ENCODE measurements at places on chromosomes 11 and 22.
A peak's percentile ranks its signal among the peaks of the same experiment; 100 is the strongest.

- DNase-seq, result no peak
These were observed 45.8 kb upstream of the TH start for GRCh38 chr11:2217211-2218030.

DNA sequence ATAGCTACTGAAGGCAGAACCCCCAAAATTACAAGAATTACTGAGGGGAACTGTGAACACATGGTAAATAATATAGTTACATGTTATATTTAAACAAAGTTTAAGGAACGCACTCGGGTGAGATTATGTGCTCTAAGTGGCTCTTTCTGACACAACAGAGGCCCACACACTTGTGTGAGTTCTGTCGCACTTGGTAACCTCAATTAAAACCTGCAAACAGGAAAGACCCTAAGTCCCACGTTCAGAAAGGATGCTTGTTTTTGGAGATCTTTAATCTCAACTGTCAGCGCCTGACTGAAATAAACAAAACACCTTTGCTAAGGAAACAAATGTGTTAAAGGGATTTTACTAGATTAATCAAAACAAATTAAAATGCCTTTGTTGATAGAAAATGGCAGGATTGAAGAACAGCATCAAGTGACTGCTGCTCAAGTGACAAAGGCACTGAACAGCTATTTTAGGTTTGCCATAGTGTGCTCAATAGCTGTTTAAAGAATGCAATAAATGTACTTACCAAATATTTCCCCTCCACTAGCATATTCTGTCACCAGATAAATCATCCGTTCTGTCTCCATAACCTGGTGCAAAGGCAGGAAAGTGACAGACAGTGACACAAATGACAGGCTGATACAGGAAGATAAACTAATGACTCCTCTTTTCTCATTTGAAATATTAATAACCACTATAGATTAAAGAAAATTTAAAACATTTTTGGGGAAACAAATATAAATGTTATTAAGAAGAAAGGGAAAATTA lies 116.3 kb upstream of the APOA1 start:
- DNase-seq, result no peak

GRCh38 chr11:124150684-124151083 lies 32.5 kb upstream of the OR10D3 start:
- no peak for DNase-seq

- no peak for DNase-seq
These were observed 16.4 kb upstream of the SNX32 start for GRCh38 chr11:65817312-65817834.

- no peak for DNase-seq
These were observed 77.2 kb downstream of the PRR5L start for GRCh38 chr11:36373016-36374010.

DNA sequence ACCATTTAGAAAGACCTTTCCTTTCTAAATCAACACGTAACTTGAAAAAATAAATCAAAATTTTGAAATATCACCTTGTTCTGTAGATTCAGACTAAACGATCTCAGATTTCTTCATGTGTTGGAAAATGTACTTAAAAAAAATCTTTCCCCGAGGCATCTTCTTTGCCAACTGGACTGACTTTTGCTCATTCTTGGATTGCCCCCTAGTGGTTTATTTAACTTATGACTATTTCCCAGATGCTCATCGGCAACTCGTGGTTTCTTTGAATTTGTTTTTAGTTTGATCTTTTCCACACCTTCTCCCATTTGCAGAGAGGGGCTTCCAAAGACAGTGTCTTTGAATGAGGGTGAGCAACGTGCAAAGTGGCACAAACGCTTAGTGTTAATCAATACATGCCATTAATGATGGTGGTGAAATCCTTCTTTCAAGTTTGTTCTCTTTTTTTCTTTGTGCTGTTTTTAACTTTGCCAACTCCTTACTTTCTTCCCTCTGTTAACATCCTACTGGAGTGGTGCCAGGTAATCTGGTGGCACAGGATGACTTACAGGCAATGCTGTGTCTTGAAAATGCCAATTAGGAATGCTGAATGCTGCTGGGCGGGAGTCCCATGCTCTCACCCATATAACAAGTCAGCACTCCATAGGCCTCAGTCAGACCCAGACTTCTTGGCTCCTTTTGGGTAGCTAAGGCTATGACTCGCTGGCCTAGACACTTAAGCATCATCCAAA lies 18.3 kb downstream of the PRSS23 start:
- DNase-seq, result no peak

- DNase-seq, result no peak
These were observed 33.6 kb upstream of the GRAMD4 start for GRCh38 chr22:46586531-46587011.

GRCh38 chr11:40187295-40187694 lies 1272.2 kb downstream of the LRRC4C start:
- no peak for DNase-seq

- no peak for DNase-seq
These were observed 4.6 kb upstream of the RTN4R start for GRCh38 chr22:20272700-20273099.

DNA sequence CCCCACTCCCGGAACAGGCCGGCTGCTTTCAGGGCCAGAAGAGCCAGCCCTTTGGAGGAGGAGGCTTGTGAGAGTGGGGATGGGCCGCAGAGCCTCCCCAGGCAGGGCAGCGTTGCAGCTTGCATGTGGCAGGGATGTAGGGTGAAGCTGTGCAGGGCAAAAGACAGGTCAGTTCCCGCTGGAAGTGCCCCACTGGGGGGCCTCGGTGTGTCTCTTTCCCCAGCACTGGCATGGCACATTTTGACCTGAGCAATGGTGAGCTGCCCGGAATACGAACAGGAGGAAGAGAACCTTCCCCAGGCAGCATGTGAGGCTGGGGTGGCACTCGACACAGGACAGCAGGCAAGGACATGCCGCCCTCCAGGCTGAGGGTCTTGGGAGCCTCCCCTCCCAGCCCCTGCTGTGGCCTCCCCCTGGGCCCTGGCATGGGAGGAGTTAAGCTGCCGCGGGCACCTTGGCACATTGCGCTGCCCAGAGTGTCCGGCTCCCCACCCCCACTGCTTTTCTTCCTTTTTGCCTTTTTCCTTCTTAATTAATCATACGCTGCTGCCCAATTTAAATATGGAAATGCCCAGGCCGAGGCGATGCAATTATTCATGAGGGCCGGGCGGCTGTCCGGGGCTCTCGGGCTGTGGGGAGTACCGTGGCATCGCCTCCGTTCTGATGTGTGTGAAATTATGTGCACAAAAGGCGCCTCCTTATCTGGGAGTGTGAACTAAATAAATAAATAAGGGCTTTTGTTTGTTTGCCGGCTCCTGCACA lies 76.0 kb upstream of the WNT7B start:
- no peak for DNase-seq

DNA sequence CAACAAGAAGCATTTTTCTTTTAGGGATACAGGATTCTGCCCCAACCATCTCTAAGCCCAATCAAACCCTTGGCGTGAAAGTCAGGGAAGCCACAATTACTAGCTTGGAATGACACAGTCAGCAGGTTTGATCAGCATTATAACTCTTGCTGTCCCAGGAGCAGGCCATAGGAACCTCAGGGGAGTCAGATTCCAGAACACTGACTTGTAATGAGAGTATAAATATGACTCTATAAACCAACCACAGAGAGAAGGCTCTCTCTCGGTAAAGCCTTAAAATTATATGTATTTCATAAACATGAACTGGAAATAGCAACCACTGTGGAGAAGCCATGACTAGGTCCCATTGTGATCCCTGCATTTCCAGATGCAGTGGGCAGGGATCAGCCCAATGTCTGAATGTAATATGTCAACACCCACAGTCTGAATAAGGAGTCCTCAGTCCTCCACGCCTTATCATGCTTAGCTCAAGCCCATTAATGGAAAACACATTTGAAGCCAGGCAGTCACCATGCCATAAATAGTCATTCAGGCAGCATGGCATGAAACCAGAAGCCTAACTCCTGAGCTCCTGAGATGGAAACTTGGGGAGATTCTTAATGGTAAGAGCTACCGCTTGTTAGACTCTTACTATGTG lies 99.1 kb upstream of the MTNR1B start:
- DNase-seq, result no peak

GRCh38 chr11:35588627-35589026 lies 29.6 kb upstream of the FJX1 start:
- DNase-seq, result no peak

DNA sequence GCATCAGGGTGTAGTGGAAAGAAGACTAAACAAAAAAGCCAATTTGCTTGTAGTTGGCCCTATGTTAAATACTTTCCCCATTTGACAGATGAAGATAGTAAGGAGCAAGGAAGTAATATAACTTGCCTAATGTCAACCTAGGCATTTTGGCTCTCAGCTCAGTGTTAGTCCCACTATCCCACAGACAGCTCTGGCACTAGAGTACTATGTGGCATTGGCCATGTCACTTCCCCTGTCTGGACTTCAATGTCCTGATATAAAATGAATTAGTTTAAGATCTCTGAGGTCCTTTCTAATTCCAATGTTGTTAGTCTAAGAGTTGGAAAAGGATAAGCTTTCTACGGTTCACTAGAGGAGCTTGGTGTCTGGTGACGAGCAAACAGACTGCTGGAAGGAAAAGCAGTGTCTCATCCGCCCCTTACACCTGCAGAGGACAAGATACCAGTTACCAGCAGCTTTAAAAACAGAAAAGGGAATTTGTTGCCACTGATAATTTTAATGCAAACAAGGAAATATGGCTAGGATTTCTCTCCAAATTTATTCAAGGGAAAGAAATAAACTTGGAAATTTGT lies 92.5 kb downstream of the RELT start:
- no peak for DNase-seq

DNA sequence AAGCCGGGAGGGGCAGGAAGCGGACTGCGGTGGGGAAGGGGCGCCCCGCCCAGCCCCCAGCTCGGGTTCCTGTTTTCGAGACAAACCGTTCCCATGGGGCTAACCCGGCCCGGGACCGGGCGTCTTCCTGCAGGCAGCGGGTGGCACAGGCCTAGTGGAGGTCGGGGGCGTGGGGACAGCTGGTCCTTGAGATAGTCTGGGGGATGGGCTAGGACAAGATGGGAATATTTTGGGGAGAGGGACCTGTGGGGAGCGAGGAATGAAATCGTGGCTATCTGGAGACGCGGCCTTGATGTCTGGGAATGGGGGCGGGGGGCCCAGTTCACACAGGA lies 1.2 kb upstream of the RASGRP2 start:
- peak; percentile 90 for DNase-seq

DNA sequence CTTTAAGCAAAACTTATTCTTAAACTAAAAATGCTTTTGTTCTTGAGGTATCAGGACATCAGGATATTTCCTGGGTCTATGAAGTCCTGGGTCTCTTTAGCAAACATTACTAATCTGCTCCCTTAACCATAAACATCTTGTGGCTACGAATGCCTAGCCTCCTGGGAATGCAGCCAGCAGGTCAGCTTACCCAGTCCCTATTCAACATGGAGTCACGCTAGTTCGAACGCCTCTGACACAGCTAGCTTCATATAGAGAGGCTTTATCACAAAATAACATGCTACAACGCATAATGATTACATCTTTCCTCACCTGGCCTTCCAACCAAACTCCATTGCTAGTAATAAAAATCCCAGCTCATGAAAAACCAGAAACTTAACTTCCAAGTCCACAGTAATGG lies 17.5 kb upstream of the FIBIN start:
- no peak for DNase-seq

DNA sequence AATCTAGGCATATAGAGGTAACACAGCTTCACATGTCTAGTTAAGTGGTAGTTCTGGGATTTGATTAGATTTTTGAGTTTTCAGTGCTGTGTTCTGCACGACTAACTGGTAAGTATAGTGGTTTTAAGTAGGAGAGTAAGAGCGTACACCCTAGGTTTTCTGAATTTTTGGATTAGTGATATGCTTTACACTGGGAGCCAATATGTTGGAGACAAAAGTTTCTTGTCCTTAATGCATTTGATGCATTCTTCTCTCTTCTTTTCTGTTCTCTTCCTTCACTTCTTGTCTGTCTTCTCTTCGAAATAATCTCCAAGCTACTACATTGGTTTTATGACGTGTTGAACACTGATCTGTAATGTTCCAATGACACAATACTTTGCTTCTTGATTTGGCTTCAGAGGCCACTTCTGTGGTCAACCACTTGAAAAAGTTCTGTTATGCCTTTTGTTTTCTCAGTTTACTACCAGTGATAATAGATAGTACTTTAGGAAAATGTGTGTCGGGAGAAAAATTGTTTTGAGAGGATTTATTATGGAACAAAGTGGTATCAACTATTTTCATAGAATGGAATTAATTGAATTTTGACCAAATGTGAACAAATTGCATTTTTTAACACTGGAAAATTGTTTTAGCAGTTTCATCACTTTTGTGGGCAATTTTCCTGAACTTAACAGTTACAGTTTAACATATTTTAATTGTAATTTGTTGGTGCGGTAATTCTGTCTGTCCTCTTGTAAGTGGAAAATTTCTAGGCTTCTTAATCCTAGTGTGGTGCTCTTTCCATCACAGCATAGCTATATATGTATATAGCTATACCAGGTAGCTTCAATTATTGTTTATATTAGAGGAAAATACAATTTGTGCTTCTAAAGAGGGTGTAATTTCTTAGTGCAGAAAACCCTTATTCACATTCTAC lies 2.6 kb downstream of the PDE3B start:
- no peak for DNase-seq

DNA sequence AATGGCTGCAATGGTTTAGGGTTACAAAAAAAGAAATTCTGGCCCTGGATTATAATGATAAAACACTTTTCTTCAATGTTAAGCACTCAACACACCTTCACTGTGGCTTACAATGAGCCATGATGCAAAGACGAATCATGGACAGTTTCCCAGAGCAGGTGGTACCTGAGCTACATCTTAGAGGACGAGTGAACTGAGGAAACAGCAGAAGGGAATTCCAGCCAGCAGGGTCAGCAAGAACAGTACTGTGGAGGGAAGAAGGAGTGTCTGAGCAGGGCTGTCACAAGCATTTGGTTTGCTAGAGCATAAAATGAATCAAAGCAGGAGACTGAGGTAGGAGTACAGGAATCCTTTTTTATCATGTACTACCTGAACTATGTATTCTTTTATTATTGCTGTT lies 332.8 kb upstream of the C11orf87 start:
- no peak for DNase-seq

DNA sequence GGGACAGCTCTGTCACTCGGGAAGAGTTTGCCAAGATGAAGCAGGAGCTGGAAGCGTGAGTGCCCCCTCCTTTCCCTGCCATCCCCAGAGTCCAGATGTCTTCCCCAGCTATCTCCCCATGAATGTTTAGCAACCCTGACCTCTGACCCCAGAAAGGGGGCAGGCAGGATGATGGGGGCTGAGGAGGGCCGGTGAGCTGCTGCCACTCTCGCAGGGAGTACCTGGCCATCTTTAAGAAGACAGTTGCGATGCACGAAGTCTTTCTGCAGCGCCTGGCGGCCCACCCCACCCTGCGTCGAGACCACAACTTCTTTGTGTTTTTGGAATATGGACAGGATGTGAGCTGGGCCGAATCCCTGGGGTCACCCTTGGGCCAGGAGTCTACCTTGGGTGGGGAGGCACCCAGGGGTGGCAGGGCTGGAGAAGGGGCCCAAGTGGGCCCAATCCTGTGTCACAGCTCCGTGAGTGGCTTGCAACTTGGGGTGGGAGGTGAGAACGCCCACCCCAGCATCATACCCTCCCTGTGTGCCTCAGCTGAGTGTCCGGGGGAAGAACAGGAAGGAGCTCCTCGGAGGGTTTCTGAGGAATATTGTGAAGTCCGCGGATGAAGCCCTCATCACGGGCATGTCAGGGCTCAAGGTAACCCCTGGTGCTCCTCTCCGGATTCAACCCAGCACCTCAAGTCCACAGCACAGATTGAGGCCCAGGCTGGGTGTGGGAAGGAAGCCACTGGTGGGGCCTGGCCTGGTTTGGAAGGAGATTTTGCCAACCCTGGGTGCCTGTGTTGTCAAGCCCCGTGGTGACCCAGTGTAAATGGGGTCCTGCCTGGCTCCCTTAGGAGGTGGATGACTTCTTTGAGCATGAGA lies 7.5 kb downstream of the CFL1 start:
- no peak for DNase-seq

GRCh38 chr22:24170632-24171031 lies 10.7 kb upstream of the SUSD2 start:
- no peak for DNase-seq
